NCI-H526 treated with DMSO at 0.1 percent for 48 hours (cell line): ENCODE measurements at places on chromosomes 3 and 15.
A peak's percentile ranks its signal among the peaks of the same experiment; 100 is the strongest.

- no peak for DNase-seq
These were observed 1.5 kb downstream of the CIB1 start for GRCh38 chr15:90232196-90232595.

DNA sequence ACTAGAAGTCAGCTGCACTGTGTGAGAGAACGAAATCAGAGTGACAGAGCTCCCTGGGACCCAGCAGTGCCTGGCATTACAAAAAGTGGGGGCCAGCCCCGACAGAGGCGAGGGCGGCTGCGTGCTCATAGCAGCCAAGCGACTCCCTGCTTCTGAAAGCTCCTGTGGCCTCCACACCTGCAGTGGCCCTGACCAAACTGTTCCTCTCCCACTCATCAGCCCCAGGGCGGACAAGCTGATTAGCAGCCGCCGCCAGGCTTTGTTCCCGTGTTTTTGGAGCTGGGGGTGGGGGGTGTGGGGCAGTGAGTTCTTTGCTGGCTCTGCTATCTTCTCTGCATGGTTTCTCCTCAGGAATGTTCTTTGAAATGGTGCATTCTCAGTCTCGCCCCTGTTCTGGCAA, 58.1 kb downstream of the DGKG start:
- no peak for DNase-seq

DNA sequence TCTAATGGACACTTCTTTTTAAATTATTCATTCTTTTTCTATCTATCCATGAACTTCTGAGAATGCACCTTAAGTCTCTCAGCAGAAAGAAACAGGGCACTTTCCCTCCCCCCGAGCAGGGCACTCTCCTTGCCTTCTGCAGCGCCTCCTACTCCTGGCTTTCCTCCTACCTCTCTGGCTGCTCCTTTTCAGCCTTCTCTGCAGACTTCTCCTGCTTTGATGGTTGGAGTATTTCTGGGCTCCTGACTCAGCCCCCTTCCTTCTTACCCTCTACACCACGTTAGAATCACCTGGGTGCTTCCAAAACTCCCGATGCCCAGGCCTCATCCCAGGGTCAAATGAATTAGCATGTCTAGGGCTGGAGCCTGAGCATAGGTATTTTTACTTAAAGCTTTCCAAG, 3.4 kb downstream of the SCN5A start:
- DNase-seq = no peak

DNA sequence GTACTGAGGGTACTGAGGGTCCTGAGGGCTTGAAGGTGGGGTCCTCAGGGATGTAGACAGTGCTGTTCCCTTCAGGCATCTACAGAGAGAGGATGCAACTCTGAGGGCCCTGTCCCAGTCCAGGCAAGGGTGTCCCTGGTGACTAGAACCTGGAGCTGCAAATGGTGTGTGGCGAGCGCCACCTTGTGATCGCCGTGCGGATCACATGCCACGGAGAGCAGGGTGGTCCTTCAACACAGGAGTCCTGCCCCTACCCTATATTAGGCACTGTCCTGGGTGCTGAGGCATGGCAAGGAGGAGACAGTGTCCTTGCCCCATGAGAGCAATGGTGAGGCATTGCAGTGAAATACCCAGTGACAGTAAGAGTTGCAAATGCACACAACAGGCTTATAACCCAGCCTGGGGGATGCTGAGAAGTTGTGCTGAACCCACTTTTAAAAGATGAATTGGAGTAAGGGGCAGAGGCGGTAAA, 23.6 kb downstream of the RHCG start:
- DNase-seq = peak; percentile 23

- DNase-seq = peak; percentile 88
These were observed at the start of gene SKIC8 for GRCh38 chr15:78299101-78299930. Gene SKIC8 (minus strand): TSS chr15:78299609. CDS start chr15:78295686, 3,923 bp downstream.

DNA sequence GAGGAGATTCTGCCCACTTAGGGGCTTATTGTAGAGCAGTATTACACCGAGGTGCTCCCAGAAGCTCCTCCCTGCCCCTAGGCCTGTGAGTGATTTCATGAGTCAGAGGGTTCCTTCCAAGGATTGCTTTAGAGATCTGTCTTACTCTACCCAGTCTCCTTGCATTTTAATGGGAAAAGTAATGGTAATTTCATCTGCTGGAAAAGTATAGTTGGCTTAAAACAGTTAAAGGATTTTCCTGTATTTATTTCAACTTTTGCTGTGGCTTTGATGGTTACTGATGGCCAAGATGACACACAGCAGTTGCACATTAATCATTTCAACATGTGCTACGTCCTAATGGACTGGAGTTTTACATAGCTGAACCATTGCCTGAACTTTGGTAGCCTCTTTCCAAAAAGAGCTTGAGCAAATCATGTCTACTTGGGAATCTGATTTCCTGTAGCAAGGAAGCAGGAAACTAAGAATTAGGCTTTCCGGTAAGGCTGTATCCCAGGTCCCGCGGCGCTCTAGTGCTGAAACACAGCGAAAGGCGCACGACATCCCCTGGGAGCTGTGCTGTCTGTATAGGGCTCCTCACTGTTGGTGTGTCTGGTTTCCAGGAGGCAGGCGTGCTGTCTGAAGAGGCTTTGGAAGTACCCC, 9.2 kb upstream of the PGPEP1L start:
- DNase-seq = no peak

- no peak for DNase-seq
These were observed 36.1 kb upstream of the CA12 start for GRCh38 chr15:63417721-63418120.

GRCh38 chr15:83605111-83605945, 48.6 kb upstream of the ADAMTSL3 start:
- DNase-seq = no peak

GRCh38 chr15:25613134-25613533, 174.3 kb upstream of the UBE3A start:
- DNase-seq = no peak

- DNase-seq = peak; percentile 18
These were observed 23.2 kb downstream of the RPLP1 start for GRCh38 chr15:69475769-69476358.

DNA sequence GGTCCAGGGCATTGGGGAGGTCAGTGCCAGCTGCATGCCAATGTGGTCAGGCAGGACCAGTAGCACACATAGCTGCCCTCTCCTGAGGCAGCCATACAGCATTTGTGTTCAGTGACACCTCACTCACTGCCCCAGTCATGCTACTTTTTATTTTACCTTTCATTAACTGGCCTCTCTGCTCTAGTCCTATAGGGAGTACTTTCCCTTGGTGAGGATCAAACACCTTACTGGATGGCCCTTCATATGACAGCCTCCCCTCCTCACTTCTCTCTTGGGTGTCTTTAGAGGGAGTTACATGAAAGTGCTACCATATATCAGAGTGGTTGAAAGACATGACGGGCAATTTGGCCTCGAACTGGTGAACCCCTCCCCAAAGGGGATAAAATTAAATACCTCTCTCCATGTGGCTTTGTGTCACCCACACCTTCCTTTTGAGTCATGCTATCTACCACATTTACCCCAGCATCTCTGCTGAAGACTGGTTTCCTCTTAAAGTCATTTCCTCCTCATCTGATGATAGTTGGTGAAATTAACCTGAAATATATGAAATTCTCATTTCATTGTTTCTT, 17.6 kb downstream of the RLBP1 start:
- DNase-seq = no peak

- DNase-seq = no peak
These were observed 110.0 kb downstream of the ARNT2 start for GRCh38 chr15:80514071-80514780.

- DNase-seq = no peak
These were observed 65.4 kb upstream of the THSD4 start for GRCh38 chr15:71049706-71050422.

- DNase-seq = no peak
These were observed 425.2 kb upstream of the TBL1XR1 start for GRCh38 chr3:177622520-177622919.
